ENCODE measurements at places on chromosomes 7 and 10.

GRCh38 chr10:26914898-26915297 lies 54.1 kb upstream of the ABI1 start:
- no peak for DNase-seq

DNA sequence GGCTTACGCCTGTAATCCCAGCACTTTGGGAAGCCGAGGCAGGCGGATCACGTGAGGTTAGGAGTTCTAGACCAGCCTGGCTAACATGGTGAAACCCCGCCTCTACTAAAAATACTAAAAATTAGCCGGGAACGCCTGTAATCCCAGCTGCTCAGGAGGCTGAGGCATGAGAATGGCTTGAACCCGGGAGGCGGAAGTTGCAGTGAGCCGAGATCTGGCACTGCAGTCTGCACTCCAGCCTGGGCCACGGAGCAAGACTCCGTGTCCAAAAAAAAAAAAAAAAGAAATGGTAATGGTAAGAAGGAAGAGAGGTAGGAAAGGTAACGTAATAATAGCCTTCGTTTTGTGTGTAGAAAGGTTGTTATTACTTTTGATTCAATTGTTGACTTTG lies 1.2 kb downstream of the HSPA14 start:
- no peak for DNase-seq

- DNase-seq = no peak
These were observed 664.7 kb upstream of the SORCS1 start for GRCh38 chr10:107829161-107829560.

GRCh38 chr7:149721084-149721601 lies 52.2 kb downstream of the ZNF467 start:
- no peak for DNase-seq

- DNase-seq = no peak
These were observed 20.1 kb downstream of the LRRC20 start for GRCh38 chr10:70362328-70362727.

DNA sequence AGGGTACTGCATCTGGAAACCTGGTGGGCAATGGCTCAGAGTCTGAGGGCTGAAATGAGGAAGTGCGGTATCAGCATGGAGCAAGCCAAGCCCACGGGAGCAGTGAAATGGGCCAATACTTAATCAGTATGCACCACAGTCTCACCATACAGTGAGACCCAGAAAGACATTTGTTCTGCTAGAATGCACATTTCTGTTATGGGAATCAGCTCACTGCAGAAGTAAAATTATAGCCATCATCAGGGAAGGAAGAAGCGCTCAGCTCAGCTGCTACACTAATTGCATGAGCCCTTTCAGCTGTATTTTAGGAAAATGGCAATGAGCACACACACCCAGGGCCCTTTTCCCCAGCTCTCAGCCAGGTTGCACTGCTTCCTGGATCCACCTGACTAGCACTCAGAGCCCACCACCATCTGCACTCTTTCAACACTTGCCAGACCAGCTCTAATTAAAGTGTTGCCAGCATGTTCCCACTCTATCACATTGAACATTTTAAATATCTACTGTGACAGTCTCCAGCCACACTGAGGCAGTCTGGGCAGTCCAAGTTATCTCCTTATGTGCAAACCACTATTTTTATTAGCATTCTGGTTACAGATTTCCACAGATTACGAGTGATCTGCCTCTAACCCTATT lies 44.2 kb upstream of the PIK3AP1 start:
- DNase-seq = no peak

DNA sequence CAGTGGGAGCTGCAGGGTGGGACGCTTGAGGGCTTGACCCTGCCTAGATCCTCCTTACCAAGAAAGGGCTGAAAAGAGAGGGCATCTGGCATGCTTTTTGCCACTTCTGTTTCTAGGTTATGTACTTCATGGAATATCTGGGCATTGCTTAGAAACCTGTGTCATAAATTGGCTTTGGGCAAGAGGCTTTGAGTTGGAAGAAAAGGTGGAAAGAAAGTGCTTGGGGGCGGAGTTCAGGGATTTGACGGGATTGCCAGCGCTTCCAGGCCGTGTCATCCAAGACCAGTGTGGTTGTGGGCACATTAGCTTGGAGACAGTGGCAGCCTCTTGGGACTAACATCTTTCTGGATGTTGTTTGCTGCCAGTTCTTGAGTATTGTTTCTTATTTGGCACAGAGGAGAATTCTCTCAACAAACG lies 825 bp downstream of the ZNF862 start:
- no peak for DNase-seq

GRCh38 chr7:138460176-138460648 lies at the start of gene TRIM24:
Gene TRIM24 (plus strand): TSS chr7:138460259. CDS start chr7:138460549, 290 bp downstream.
- DNase-seq = no peak

DNA sequence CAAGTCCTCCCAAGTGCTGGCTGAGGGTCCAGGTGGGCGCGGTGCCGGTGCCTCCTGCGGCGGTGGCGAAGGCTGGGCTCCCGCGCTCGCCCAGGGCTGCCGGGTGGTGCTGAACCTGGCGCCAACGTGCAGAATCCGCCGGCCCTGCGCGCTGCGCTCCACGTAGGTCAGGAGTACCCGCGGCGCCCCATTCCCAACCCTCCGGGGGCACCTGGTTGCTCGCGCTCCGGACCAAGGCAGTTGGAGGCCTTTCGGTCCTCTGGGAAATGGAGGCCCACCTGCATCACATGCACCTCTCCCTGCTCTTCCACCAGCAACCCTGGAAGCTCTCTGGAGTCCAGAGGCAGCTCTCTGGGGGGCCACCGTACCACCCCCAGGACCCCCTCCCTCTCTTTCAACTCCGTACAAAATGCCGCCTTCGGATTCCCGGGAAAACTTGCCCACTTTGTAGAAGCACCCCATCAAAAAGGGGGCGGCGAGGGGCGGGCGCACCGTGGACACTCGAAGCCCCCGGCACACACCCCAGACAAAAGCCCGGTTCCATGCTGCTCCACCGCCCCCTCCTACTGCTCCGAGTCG lies 745 bp downstream of the SLC16A9 start:
- no peak for DNase-seq

DNA sequence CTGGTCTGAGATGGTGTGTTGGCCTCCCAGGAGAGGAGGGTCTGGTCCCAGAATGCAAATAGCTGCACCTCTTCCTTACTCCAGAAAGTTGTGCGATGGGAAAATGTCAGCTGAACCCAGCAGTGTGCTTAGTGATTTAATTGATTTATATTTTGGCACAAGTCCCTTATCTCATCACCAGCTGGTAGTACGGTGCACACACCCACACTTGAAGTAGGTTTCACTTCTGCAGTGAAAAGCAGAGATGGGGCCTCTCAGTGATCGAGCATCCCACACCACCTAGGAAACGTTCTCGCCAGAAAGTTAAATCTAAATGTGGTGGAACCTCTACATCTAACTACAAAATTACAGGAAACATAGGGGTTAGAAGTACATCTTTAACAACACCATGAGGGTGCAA lies 80.4 kb downstream of the UBE3C start:
- no peak for DNase-seq

- no peak for DNase-seq
These were observed 23.5 kb upstream of the CHST15 start for GRCh38 chr10:124116771-124117510.

- DNase-seq = no peak
These were observed 217.0 kb upstream of the CTBP2 start for GRCh38 chr10:125377368-125377767.

DNA sequence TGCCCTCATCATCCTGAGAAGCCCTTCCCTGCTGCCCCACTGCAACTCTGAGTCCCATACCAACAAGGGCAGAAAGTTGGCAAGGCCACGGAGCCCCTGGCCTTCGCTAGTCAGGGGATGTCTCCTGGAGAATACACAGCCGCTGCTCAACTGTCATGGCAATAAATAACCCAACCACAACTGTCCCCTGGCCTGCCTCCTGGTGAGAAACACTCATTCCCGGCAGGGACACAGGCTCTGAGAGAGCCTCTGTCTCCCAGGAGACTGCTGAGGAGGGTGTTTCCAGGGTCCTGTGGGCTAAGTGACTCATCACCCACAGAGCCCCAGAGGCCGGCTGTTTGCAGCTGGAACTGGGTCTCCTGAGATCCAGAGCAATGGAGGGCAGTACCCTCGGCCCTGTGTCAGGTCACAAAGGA lies 354.1 kb downstream of the TNS3 start:
- no peak for DNase-seq

- no peak for DNase-seq
These were observed 194.1 kb downstream of the EMX2 start for GRCh38 chr10:117736655-117737054.

DNA sequence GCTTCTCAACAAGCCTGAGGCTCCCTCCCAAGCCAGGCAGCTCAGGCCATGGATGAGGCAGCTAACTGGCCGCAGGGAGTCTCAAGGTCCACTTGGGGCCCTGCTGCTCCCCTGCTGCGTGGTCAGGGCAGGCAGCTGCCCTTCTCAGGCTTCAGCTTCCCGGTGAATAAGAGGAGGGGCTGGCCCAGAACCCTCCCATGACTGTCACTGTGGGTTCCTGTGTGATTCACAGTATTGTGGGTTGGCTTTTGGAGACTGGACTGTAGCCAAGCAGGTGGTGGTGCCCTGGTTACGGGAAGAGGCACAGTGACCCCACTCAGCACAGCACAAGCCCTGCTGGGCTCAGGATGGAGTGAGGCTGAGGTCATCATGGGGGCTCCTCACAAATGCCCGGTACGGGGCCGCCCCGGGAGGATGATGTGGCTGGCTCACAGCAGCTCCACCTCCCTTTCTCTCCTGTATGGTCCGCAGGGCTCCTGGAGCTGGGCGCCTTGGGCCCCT lies 189.8 kb downstream of the HECW1 start:
- DNase-seq = no peak

DNA sequence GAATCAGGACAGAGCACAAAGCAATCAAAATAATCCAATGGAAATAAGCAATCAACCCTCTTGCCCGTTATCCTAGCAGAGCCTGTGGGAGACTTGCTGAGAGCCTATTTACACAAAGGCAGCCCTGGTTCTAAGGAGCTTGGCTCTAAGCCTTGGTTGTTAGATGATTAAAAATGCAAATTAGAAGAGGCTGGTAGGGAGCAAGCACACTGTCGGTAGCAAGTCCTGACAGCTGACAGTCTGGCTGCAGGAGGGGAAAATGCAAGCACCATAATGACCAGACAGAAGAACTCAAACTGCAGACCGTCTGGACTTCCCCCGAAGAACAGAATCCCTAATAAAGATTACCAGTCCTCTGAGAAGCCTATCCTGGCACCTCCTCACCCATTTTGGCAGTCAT lies 131.8 kb upstream of the CTTNBP2 start:
- no peak for DNase-seq

DNA sequence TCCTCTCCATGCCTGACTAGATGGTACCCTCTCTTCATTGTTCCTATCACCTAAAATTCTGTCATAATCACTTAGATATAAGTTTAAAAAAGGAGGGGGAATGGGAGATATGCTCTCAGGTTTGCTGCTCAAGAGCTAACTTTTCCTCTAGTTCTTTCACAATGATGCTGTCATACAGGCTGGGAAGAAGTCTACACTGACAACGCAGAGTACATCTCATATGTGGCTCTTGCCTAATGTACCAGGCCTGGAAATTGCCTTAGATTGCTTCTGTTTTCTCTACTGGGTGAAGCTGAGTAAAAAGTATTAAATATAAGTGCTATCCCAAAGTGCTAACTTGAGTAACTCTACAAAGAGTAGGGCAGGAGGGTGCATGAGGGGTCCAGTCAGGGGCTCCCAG lies 43.8 kb upstream of the BET1 start:
- no peak for DNase-seq

DNA sequence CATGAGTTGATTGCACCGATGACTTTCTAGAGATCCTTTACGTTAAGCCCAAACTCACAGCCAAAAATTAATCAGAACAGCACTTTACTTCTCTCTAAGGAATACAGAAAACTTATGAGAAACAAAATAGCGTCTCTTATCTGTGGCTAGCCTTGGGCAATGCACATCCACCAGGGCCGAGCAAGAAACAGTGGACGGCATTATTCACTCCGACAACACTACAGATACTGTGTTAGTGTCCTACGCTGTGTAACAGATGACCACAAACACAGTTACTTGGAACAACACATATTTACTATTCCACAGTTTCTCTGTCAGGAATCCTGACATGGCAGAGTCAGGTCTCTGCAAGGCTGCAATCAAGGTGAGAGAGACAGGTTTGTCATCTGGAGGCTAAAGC lies 598.3 kb upstream of the ADARB2 start:
- no peak for DNase-seq

GRCh38 chr7:26686448-26686981 lies 177.9 kb downstream of the SKAP2 start:
- no peak for DNase-seq

- DNase-seq = no peak
These were observed 521.1 kb upstream of the POT1 start for GRCh38 chr7:125450749-125451148.

- DNase-seq = no peak
These were observed 4.9 kb upstream of the INSIG1 start for GRCh38 chr7:155292680-155293226.

DNA sequence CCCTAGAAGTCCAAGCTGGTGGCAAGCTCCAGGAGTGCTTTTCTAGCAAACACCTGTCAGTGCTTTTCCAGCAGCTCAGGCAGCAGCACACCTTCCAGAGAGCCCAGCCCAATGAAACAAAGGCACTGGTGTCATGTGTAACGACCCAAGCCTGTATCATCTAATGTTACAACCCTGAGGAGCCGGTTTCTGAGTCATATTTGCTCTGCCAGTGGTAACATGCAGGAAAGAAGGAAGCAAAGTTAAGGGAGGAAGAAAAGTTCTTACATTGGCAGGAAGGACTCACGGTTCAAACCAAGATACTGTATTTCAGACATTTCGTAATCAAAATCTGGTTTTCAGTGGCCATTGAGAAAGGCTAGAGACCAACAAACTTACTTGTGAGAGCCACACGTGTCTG lies at the start of gene ANKRD22:
Gene ANKRD22, minus strand, starts transcription at position 139 of the 400 bp plus-strand sequence. CDS start 237 bp downstream, outside the sequence.
- DNase-seq = no peak

GRCh38 chr7:146683439-146683838 lies 566.8 kb downstream of the CNTNAP2 start:
- DNase-seq = no peak

DNA sequence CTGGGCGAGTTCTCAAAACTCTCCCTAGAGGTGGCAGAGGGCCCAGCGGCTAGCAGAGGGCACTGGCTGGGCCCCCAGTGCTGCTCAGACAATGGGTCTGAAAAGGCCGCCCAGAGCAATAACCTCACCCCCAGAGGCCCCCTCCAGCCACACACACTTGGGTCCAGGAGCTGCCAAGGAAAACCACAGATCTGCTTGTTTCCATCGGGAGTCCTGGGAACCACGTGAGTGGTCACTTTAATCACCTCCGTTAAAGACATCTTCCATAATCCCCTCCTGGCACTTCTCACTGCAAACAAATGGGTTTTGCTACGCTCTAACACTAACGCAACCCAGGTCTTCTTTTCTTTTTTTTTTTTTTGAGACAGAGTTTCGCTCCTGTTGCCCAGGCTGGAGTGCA lies 30.0 kb downstream of the NUDT1 start:
- no peak for DNase-seq

GRCh38 chr7:94393246-94394108 lies 1.2 kb upstream of the COL1A2 start:
- no peak for DNase-seq

DNA sequence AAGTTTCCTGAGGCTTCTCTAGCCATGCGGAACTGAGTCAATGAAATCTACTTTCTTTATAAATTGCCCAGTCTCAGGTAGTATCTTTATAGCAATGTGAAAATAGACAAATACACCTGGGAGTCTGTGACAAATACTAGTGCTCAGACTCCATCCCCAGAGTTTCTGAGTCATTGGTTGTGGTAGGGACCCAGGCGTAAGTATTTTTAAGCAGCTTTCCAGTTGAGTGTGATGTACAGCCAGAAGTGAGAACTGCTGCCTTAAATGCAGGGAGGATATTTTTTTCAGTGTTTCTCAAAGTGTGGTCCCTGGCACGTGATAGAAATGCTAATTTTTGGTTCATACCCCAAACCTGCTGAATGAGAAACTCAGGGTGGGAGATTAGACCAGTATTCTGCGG lies 121.7 kb downstream of the SORCS3 start:
- DNase-seq = no peak

- DNase-seq = no peak
These were observed 18.4 kb upstream of the COBL start for GRCh38 chr7:51335057-51335456.

Measured in stimulated activated CD8-positive, alpha-beta memory T cell treated with anti-CD3 and anti-CD28 coated beads, Interleukin-15, amount 100 ng/mL, for 1 hour (primary cell).